H9 (cell line): ENCODE measurements at places on chromosomes 16 and 17. TPM values are rescaled to one million over a fixed set of nuclear protein-coding genes. Genes with fewer than 3 reads are reported as not detected.

DNA sequence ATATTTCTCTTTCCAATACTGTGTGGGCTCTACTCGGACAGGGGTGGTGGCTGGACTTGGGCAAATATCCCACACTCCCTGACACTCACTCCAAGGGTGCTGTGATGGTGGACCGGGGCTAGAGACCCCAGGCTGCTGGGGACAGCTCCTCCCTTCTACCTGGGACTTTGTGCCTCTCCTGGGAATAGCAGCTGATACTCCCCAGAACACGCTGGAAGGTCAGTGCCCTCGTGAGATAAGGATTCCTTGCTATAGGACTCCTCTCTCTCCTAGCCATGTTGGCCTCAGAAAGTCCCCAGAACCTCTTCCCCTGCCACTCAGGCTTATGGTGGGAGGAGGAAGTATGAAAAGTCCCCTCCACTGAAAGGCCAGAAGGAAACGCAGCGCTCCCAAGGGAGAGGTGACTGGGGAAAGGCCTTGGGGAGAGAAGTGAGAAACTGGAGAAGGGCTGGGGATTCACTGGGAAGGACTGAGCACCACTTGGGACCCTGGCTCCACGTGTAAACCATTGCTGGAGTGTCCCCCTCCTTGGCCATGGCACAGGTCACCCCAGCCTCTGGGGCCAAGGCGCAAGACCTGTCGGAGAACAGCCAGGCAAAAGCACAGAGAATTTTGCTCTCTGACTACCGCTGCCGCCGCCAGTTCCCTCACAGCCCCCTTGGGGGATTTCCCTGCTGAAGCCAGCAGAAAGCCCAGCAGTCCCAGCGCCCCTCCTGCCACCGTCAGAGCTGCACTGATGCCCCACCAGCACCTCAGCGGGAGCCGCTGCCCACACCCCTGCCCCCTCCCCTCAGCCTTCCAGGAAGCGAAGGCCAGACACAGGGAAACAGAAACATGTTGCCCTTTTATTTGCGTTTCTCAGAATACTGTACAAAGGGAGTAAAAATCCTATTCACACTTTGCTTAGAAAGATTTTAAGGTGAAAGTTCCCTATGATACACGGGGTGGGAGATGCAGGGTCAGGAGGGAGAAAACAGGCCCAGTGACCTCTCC is 2.1 kb upstream of the GSDMB start:
- peaks cover 47% of the 10 kb centered on the region for H3K36me3 ChIP-seq
- no peak for DNase-seq
- H3K27me3 ChIP-seq, result no peaks in the 10 kb centered on the region

DNA sequence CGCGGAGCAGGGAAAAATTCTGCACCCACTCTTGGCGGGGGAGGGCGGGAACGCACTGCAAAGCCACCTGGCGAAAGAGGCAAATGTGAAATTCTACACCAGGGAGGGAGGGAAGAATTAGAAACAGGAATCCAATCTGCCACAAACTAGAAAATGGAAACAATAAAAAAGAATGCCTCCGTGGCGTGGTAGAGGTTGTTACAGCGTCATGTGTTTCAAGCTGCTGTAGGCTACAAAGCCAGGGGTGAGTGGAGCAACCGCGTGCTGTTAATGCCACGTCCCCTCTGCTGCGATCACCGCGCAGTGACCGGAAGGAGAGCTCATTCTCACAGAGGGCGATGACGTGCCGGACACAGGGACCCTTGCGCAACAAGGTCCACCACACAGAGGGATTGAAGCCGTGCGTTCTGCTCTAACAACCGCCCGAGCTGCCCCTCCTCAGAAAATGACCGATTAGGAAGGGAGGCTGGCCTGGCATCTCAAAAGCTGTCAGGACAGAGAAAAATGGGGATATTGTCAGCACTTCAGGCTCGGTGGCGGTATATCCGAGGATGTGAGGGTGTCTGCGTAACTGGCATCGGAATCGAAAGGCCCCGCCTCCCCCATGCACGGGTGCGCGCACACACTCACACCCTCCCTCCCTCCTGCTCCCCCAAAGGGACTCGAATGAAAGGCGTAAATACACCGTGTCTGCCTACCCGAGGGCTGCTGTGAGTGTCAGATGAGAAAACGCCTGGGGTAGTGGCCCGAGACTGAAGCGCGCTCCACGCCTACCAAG is 70.8 kb upstream of the TNRC6C start:
- peak overlapping the region; percentile 73 for H3K4me3 ChIP-seq
- DNase-seq, result no peak
- no peaks in the 10 kb centered on the region; the same call in 1 of the 2 replicates for H3K27me3 ChIP-seq
- H3K27ac ChIP-seq, result no peak overlapping the region

DNA sequence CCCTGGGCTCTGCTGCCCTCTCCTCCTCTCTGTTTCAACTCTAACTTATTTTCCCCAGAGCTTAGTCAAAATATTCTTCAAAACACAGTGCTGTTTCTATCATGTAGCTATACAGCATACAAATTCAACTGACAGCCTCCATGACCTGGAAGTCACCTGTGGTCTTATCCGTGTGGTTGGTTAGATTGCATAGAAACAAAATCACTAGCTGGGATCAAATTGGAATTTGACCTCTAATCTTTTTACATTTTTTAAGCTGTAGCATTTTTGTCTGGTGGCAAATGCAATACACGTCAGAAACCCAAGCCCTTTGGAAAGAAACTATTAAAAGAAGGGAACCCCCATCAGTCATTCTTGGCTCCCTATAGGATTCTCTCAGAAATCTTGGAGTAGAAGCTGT is 57.3 kb downstream of the ABCC12 start:
- no peak for DNase-seq
- no peak overlapping the region for H3K4me3 ChIP-seq
- H3K36me3 ChIP-seq, result no peaks in the 10 kb centered on the region
- H3K27me3 ChIP-seq, result no peaks in the 10 kb centered on the region
- no peak overlapping the region for H3K27ac ChIP-seq

DNA sequence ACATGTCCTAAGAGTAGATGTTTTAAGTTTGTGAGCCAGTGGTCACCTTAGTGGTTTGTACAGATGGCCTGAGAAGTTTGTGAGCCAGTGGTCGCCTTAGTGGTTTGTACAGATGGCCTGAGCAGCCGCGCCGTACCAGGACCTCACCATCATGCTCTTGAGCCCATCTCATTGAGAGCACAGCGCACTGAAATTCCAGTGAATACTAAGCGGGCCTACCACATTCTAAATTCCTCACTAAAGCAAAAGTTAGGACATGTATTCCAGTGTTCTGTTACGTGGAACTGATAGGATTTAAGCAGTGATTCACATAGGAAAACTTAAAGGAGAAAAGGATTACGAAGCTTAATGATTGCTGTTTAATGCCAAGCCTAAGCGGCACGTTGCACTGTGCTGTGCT is 3.9 kb downstream of the USP10 start:
- no peak overlapping the region for H3K27ac ChIP-seq
- no peak overlapping the region for H3K4me3 ChIP-seq
- H3K36me3 ChIP-seq, result peaks cover 2% of the 10 kb centered on the region; the same call in 1 of the 3 replicates
- H3K27me3 ChIP-seq, result no peaks in the 10 kb centered on the region
- DNase-seq, result no peak

- H3K36me3 ChIP-seq, result no peaks in the 10 kb centered on the region
- no peak for DNase-seq
- H3K27ac ChIP-seq, result no peak overlapping the region
- H3K4me1 ChIP-seq, result no peaks in the 10 kb centered on the region
- H3K27me3 ChIP-seq, result no peaks in the 10 kb centered on the region
- H3K4me3 ChIP-seq, result no peak overlapping the region
These were observed 33.3 kb downstream of the GLG1 start for GRCh38 chr16:74573622-74574021.

GRCh38 chr16:23410176-23410575 is 42.8 kb downstream of the COG7 start:
- H3K36me3 ChIP-seq, result peaks cover 51% of the 10 kb centered on the region
- H3K4me1 ChIP-seq, result peaks cover 3% of the 10 kb centered on the region; the same call in 1 of the 2 replicates
- no peak overlapping the region for H3K27ac ChIP-seq
- no peak overlapping the region for H3K4me3 ChIP-seq
- no peak for DNase-seq
- no peaks in the 10 kb centered on the region for H3K27me3 ChIP-seq

DNA sequence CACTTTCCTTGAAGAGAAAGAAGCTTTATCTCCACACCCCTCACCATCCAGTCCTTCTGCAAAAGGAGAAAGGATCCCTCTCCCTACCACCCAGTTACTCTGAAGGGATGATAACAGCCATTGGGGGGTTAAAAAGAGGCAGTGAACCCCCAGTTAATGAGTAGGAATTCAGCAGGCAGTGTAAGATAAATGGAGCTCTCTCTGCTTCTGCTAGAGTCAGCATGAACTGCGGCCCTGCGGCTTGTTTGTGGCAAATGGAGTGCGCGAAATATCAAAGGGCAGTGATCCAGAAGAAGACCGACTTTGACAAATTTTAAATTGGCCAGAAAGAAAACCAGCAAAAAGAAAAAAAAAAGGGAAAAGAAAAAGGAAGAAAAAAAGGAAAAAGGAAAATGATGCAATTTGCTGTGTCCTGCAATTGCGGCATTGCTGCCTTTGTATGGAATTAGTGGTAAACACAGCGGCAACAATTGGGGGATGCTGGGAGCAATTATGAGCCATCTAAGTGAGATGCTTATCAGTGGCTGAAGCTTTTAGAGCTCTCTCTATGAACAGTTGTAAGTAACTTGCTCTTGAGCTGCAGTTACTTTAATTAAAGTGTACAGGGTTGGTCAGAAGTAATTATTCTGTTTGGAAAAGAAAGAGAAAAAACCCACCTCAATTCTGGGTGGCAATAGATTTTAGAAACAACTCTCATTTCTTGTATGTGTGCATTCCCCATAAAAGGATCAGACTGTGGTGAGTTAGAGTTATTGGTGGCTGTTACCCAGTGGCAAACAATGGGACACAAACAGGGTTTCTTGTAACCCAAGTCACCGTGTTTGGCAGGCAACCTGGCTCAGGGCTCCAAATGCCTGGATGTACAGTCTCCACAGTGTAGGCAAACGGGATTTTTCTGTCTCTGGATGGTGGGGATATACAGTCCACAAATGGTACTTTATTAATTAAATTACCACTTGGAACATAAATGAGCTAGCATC is 161.3 kb downstream of the AATF start:
- peak; percentile 9 for DNase-seq
- no peak overlapping the region for H3K4me3 ChIP-seq
- no peak overlapping the region for H3K27ac ChIP-seq
- H3K4me1 ChIP-seq, result peaks cover 15% of the 10 kb centered on the region

The ATP2A1 gene
- total RNA-seq, result 3.9 and 4.6 TPM in 2 replicates

The ATPAF2 gene
- 20.2 and 21.4 TPM in 2 replicates for total RNA-seq

The UBE2Z gene
- total RNA-seq, result 78.0 and 80.0 TPM in 2 replicates

The TOP2A gene
- 230 TPM in 2 replicates for total RNA-seq

The KRTAP4-5 gene
- not detected in 2 replicates for total RNA-seq
